Inflammatory macrophage treated with lipopolysaccharide for 4 hours (primary cell): ENCODE measurements at places on chromosomes 4 and X.

GRCh38 chr4:52750819-52751486, at the start of gene ERVMER34-1:
ERVMER34-1 (minus strand) TSS chr4:52751425; CDS start chr4:52745520, 5,905 bp downstream.
- DNase-seq, result no peak

- DNase-seq, result no peak
These were observed 220.0 kb downstream of the SPCS3 start for GRCh38 chr4:176539785-176540175.

GRCh38 chr4:88449290-88449689, 7.6 kb upstream of the HERC5 start:
- DNase-seq, result no peak

DNA sequence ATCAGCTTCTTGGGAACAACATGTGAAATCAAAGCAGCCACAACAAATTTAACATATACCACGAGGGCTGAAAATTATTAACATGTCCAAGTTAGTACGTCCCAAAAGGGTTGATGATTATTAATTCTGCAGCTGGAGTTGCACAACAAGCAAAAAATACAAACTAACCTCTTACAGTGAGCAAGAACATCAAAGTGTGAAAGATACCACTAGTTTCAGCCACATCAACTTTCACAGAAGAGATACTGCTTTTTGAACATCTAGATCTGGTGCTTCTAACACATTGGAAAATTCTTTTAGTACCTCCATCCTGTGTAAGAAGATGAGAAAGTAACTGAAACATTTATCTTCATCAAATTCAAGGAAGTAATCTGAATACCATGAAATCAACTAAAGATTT, 334.1 kb downstream of the PCDH7 start:
- DNase-seq, result no peak

- peak; percentile 49 for DNase-seq
These were observed 12.4 kb upstream of the PIN4 start for GRCh38 chrX:72169008-72169728.

GRCh38 chr4:152946446-152946845, 10.3 kb downstream of the FHDC1 start:
- DNase-seq, result no peak

GRCh38 chr4:126051689-126052424, 737.1 kb downstream of the FAT4 start:
- no peak for DNase-seq

- no peak for DNase-seq
These were observed 13.9 kb downstream of the WDR1 start for GRCh38 chr4:10102474-10103332.

DNA sequence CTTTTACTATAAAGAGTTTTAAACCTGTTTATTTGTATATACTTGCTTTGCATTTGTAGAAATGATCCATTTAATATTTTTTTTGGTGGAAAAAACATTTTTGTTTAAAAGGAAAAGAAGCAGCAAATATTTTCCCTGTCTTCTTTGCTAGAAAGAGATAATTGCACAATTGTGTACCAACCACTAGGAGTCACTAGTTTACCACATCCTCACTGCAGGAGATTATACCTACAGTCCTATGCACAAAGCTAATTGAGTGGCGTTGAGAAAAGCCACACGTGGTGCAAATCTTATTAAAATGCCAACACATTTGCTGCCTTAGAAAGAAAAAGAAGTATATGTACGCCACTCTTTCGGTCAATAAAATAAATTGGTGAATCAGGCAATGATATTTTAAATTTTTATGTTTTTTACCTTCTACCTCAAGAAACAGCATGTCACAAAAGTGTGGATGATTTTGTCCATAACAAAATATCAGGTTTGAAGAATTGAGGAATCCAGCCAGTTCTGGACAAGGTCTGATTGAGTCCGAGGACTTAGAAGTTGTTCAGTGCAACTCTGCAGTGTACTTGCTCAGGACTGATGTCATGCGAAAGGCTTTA, 102.9 kb downstream of the GRXCR1 start:
- peak; percentile 13 for DNase-seq

DNA sequence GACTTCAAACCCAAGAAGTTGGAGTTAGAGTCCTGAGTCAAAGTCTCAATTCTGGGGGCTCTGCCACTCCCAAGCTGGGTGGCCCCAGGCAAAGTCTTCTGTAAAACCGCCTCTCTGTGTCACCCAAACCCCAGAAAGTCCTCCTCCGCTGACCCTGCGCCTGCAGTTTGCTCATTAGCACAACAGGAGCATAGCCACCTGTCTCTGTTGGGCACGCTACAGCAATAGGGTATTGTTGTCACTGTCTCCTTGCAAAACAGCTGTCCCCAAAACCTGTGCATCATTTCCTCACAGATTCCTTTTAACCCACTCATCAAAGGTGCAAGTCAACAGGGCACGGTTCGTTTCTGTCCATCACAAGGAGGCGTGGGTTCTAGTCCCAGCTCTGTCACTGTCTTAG, 8.0 kb upstream of the DGAT2L6 start:
- no peak for DNase-seq

DNA sequence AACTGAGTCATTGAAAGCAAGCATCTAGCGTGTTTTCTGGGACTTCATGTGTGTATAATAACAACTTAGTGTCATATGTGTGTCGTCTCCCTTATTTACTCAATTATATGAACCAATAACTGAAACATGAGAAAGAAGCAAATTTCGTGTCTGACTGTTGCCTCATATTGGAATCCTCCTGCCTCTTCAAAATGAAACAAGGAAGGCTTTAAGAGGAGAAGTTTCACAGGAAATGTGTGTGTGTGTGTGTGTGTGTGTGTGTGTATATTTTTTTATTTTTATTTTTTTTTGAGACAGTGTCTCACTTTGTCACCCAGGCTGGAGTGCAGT, 145.8 kb upstream of the SFRP2 start:
- DNase-seq, result peak; percentile 62

DNA sequence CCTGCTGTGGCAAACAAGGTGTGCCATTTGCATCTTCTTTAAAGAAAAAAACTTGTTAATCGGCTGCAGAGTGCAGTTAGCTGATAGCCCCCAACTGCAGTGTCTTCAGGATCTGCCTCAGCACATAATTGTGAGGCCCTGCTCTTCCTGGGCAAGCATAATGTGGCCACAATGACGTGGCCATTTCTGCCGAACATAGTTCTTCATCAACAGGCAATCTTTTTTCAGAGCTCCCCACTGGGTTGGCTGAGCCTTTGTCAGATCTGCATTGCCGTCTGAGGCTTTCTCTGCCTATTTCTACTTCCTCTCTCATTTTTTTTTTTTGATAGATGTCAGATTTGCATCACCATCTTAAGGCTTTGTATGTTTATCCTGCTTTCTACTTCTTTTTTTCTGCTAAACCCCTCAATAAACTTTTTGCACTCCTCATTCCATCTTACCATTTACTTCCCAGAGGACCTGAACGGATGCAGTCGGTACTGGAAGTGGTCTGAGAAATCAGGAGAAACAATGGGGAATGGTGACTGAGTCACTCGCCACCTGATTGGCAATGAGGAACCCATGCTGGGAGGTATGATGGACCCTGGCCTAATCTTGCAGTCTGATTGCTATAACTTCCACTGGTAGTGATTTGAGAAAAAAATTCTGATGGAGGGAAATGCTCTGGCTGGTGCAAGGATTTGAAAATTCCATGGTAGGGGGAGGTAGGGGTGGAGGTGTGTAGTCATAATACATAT, 21.2 kb upstream of the TAB3 start:
- DNase-seq, result peak; percentile 15

DNA sequence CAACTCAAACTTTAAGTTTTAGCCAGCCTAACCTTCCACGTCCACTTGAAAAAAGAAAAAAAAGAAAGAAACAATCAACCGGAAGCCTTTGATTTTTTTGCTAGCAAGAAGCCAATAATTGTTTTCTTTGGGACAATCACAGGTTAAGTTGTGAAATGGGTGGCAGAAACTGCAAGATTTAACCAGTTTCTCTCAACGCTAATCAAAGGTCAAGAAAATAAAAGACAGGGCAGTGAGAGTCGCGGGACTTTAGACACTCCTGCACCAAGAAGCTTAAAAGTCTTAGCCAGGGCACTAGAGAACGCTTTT, 1.0 kb downstream of the ACSL1 start:
- DNase-seq, result no peak

GRCh38 chr4:47120783-47121182, 89.4 kb downstream of the GABRB1 start:
- no peak for DNase-seq

DNA sequence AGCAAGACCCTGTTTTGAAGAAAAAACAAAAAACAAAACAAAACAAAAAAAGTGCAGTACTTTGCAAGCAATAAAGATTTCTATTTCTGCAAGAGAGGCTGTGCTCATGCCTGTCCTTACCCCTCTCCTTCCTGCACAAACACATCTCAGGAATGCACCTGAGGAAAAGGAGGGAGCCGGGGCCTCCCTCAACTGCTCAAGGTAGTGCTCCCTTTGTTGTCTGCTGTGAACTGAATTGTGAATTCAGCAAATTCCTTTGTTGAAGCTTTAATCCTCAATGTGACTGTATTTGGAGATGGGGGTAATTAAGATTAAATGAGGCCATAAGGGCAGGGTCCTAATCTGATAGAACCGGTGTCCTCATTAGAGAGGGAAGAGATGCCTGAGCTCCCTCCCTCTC, 13.9 kb downstream of the FTSJ1 start:
- no peak for DNase-seq

GRCh38 chr4:153927451-153927850, 138.6 kb upstream of the SFRP2 start:
- no peak for DNase-seq

GRCh38 chr4:68951078-68951805, at the start of gene UGT2A3:
UGT2A3 (minus strand) TSS chr4:68951804; CDS start chr4:68951760, 44 bp downstream.
- no peak for DNase-seq

GRCh38 chr4:147560625-147561024, 56.6 kb upstream of the TMEM184C start:
- DNase-seq, result no peak

DNA sequence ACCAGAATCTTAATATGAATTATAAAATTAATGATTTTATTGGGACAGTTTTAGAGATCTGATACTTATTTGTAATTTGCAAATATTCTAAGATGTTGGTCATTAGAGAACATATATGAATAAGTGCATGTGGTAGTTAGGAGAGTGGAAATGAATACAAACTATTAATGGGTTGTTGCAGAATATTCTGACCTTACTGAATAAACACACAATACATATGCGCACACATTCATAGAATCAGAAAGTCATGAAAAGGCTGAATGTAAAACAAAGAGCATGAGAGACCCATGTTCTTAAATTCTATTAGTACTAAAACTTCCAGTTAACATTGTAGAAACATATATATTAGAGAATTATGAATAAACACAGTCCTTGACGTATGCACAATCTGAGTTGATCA, 301.7 kb upstream of the TRAM1L1 start:
- DNase-seq, result no peak

DNA sequence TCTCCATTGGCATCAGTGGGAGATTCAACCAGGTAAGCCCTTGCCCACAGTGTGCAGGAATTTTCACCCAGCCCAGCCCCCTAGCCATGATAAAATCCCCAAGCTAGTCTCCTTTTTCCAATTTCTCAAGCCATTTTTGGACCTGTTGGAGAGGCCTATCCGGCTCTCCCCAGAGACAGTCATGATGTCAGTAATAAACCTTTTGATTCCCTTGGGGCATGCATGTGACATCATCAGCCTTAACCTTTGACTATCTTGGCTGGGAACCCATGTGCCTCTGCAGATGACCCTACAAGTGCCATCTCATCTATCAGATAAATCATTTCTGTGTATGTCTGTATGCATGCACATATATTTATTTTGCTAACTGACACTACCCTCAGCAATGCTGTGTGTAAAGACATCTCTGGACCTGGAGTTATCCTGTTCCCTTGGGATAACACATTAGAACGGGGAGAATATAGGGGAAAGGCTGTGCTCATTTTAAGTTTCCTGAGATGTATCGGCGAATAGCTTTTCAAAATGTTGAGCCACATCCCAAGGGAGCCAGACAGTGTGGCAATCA, 51.0 kb downstream of the CYTL1 start:
- no peak for DNase-seq

DNA sequence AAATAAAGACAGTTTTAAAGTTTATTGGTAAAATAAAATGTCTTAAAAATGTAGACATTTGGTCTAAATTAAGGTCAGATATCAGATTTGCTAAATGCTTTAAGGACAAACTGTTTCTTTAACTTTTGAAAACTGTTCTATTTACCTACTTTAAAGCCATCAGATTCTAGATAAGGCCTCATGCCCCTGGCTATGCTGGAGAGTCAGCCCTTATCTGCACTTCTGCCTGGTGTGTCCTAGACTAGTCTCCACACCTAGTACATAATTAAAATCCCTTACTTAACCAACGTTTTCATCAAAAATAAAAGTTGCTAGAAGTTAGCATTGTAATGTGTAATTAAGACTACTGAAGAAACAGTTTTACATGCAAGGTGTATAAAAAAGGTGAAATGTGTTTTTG, 25.6 kb downstream of the HSD17B11 start:
- no peak for DNase-seq

DNA sequence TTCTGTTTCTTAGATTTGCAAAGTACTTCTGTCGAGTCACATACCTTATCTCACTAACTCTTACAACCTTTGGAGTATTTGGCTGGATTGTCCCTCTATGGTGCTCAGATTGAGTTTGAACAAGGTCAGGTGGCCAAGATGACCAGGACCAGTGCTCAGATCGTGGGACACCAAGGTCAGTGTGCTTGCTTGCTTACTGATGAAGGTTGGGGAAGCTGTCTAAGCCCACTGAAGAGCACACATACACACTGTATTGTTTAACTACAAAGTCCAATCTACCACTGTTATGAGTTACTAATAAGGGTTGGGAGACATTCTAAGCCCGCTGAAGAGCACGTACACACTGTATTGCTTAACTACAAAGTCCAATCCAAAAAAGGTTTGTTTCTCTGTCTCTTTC, 53.7 kb downstream of the TAB3 start:
- no peak for DNase-seq

- DNase-seq, result peak; percentile 45
These were observed 24.8 kb upstream of the UXT start for GRCh38 chrX:47683829-47684205.

DNA sequence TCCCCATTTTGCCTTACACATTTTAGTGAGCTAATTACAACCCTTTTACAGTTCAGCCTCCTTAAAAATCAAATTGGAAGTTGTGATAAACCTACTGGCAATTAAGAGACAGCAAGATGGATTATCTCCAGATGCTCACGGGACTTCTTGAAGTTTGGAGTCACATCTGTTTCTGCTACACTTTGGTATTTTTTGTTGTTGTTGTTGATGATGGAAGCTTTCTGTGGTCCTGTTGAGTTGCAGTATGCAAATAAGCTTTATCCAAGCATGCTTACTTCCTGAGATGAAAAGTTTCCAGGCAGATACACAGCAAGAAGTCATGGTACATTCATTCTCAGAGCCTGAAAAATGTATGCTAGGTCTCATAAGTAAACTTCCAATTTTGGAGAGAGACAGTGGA, 670.0 kb upstream of the AMOT start:
- DNase-seq, result no peak

DNA sequence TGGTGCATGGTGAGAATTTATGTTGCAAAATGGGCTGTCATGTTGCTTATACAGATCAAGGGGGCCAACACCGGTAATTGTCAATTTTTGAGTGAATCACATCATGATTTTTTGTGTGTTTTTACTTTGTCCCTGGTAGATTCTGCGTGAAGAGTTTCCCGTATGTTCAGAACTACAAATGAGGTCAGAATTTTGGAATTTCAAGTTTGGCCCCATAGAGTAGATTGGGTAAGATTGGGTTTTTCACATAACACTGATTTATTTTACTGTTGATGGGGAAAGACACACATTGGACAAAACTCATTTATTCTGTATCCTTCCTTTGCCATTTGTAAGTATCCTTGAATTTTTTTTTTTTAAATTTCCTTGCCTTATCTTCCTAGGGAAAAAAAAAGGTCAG, 158.5 kb upstream of the MXRA5 start:
- DNase-seq, result no peak

GRCh38 chrX:29666366-29666765, 549.0 kb upstream of the MAGEB2 start:
- DNase-seq, result no peak

- DNase-seq, result no peak
These were observed 27.4 kb downstream of the SMARCA1 start for GRCh38 chrX:129495900-129496299.
